EL (cell line): ENCODE measurements at places on chromosomes 2 and 18.

- DNase-seq, result no peak
These were observed 96.8 kb downstream of the POLE4 start for GRCh38 chr2:75055142-75055819.

DNA sequence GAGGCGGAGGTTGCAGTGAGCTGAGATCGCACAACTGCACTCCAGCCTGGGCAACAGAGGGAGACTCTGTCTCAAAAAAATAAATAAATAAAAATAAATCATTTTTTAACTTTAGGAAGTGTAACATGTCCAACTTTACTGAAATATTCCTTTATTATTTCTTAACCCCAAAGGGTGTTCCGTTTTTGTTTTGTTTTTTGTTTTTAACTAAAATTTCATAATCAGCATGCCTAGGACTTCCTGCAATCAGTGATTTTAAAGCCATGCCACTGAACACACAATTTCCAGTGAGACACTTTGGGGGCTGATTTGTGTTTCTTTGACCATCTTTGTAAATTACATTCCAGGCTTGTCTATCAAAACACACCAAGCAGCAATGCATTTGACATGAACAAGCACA lies 7.1 kb downstream of the CATIP start:
- DNase-seq, result no peak

DNA sequence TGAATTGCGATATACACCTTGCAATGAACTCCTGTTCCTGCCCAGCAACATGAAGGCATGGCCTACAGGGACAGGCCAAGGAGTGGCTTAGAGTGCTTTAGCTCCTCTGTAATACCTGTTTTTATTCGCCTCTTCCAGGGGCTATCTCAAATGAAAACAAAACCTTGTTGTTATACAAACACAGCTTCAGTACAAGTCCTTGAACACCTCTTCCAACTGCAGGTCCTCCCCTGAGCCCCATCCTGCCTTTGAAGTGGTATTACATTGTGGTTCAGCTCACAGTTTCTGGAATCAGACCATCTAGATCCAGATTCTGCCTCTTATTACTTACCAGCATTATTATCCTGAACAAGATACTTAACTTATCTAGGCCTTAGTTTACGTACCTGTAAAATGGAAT lies 83.0 kb upstream of the HNRNPA3 start:
- DNase-seq, result no peak

DNA sequence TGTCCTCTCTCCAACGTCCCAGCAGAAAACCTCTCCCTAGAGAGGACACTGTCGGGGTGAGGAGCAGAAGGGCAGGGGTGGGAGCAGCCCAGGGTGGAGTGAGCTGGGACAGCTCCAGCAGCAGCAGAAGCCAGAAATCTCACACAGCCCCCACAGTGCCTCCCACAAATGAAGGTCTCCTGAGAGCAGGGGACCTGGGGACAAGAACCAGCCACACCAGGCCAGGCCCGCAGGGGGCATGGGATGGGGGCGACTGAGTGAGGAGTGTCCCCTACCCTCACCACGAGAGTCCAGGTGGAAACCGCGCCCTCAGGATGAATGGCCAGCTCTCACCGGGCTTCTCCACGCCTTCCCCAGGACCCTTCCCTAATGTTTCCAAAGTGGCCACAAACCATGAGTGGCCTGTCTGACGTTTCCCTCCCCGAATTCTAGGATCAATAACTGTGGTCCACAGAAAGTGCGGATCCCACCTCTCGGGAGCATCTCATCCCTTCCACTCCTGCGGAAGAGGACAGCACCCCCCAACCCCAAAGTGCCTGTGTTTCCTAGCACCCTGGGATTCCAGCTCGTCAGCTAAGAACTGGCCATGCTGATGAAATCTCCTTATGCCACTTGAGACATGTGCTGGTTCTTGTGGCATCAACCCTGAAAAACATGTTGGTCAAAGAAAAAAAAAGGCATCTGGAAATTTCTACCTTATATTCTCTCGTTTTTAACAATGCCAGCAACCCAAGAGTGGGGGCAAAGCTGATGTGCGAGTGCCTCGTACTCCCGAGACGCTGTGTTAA lies 121.1 kb downstream of the HDAC4 start:
- no peak for DNase-seq

DNA sequence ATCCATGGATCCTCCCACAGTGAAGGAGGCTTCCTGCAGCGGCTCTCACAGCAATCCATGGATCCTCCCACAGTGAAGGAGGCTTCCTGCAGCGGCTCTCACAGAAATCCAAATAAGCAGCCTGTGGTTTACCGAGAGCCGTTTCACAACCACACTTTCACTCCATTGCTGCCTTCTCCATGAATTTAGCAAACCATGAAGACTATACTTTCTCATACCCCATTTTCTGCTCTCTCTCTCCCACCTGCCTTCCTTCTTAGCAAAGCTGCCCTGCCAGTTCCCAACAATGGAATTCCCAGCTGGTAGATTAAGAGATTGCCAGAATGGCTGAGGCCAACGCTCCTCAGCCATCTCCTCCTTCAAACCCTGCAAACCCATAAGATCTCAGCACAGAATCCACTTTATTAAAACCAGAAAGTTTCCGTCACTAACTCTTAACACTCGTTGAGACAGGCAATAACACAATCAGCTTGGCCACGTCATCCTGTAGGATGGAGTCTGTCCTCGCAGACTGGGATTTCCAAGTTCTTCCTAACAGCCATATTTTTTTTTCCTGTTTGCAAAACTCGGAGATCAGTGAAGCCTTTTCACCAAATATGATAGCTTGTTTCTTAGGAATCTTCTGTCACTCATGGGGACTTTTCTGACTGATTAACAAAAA lies 162.2 kb downstream of the PXDN start:
- DNase-seq, result peak; percentile 21

GRCh38 chr18:35999925-36000324 lies 27.4 kb downstream of the RMP24 start:
- no peak for DNase-seq

DNA sequence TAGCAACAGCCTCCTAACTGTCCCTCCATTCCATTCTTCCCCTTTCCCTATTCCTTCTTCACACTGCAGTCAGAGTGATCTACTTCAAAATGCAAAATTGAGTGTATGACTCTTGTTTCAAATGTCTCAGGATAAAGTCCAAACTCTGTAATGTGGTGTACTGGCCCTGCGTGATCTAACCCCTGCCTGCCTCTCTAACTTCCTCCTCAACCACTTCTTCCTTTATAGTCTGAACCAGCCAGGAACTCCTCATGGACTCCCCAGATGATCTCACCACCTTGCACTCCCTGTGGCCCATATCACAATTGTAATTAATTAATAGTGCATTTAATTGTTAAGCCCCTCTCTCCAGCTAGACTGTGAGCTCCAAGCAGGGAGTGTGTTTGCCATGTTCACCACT lies 3.1 kb upstream of the B3GNT2 start:
- DNase-seq, result no peak

GRCh38 chr2:100246163-100247145 lies 75.8 kb downstream of the LONRF2 start:
- DNase-seq, result peak; percentile 10

GRCh38 chr2:119071476-119071875 lies 87.1 kb downstream of the C1QL2 start:
- no peak for DNase-seq

- DNase-seq, result no peak
These were observed 590 bp upstream of the CCDC138 start for GRCh38 chr2:108786008-108786353.

DNA sequence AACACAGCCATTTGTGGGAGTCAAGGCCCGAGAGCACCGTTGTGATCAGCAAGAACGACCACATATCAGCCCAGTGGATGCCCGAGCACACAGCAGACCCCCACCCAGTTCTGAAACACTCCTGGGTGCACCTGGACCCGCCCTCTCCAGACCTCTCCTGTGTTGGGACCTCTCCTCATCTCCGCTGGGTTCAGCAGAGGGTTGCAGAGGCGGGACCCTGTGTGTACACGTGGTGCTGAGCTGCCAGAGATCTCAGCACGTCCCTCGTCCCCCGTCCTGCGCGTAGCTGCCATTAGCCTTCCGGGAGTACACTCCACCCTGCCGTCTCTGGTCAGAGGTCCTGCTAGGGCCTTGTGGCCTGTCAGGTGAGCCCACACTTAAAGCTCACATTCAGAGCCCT lies 51.7 kb downstream of the ADI1 start:
- no peak for DNase-seq

DNA sequence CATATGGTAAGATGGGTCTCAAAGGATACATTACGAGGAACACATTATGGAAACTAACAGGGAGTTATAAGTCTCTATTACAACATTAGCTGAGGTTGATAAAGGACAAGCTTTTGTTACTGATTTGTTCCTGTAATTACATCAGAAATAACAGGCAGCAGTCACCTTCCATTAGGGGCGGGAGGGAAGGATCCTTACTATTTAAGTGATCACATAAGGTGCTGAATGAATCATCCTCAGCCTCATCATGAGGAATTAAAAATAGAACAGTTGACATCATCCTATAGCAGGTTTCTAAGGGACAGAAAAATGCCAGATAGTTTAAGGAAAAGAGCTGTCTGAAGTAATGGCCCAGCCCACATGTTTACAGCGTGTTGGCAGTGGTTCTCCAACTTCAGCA lies 86.9 kb upstream of the MGAT5 start:
- peak; percentile 22 for DNase-seq

GRCh38 chr2:109352056-109352897 lies 223.3 kb downstream of the SH3RF3 start:
- no peak for DNase-seq

GRCh38 chr2:47208852-47209606 lies 53.9 kb upstream of the STPG4 start:
- DNase-seq, result peak; percentile 47

DNA sequence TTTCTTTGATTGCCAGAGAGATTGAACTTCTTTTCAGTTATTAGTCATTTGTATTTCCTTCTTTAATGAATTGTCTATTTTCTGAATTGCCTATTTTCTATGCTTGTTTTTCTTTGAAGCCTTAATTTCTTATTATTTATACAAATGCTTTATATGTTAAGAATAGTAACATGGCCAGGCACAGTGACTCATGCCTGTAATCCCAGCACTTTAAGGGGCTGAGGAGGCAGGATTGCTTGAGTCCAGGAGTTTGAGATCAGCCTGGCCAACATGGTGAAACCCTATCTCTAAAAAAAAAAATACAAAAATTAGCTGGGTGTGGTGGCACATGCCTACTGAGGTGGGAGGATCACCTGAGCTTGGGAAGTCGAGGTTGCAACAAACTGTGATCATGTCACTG lies 4.7 kb upstream of the RAB11FIP5 start:
- DNase-seq, result peak; percentile 28

- DNase-seq, result peak; percentile 78
These were observed 558.8 kb upstream of the CDH2 start for GRCh38 chr18:28735731-28736130.

DNA sequence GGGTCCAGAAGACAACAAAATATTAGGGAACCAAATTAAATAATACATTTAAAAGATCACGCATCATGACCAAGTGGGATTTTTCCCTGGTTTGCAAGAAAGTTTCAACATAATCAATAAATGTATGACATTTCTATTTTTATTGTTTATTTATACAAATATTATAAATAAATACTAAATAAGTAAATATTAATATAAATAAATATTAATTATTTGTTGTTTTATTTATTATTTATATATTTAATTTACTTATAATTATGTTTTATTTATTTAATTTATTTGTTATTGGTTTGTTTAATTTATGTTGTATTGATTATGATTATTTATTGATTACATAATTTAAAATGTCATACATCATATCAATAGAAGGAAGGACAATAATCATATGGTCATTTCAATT lies 242.5 kb upstream of the HNMT start:
- no peak for DNase-seq

DNA sequence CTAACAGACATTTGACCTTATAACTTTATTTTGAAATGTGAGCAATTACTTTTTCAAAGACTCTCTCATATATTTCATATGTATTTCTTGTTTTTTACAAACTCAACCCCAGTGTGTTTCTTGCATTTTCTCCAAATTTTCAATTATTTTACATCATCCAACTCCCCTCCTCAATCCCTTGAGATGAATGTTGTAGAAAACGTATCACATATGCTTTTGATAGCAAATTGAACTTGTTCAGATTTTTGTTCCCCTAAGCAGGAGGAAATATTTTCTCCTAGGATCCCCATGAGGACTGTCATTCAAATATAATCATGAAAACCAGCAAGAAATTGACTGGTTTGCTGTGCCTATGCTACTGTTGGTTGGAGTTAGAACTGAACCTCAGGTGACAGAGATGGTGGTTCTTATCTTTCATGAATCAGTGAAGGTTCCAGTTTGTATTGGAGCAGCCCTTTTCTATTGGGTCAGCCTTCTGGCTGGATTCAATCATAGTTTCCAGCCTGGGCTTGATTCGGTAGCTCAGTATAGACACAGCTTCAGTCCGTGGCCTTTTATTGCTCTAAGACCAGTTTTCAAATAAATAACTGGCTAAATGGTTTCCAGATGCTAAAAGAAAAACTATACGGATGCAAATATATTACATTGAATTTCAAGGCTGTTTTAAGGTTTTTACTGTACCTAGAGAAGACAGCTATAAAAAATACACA lies 591.0 kb downstream of the EPHA4 start:
- no peak for DNase-seq

DNA sequence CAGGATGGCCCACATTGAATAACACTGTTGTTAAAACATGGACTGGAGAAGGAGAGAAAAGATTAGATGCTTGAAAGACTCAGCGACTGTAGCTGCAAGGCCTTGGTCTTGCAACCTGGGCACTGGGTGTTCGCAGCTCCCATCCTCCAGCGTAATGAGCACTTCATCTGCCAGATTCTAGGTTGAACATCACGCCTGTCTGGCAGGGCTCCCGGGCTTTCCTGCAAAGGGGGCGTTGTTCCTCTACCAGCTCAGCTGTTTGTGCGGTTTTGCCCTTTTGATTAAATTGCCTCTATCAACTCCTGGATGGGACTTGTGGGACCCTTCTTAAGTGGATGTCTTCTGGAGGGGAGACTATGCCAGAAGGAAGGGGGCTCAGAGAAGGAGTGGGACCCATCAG lies 215.4 kb downstream of the KLHL29 start:
- DNase-seq, result no peak

- DNase-seq, result no peak
These were observed 31.7 kb upstream of the DNMT3A start for GRCh38 chr2:25373269-25373981.

DNA sequence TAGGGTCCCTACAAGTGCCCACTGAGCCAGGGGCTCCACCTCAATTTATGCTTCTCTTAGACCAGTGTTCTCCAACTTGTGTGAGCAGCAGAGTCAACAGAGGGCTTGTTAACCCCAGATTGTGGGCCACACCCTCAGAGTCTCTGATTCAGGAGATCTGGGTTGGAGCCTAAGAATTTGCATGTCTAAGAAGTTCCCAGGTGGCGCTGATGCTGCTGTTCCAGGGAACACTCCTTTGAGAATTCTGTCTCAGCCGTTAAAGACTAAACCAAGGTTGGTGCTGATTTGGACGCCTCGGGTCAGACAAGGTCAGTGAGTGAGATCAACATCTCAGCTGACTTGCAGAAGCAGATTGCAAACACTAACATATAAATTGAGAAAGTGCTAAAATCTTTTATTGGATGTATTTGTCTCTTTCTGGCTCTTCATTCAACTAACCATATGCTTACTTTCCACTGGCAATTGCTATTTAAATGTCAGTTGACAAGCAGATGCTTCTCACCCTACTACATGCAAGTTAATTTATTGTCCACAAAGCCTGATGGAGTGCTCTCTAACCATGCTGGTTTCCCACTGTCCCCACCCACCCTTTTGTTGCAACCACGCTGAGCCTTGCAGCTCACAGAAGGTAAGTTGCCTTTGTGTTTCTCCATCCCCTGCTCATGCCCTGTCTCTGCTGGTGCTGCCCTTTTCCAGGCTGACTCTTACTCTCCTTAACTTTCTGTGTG lies 31.5 kb downstream of the LYPD1 start:
- DNase-seq, result no peak

GRCh38 chr2:4900242-4900641 lies 791.9 kb upstream of the SOX11 start:
- no peak for DNase-seq
